ENCODE measurements at places on chromosomes 1 and 21.

DNA sequence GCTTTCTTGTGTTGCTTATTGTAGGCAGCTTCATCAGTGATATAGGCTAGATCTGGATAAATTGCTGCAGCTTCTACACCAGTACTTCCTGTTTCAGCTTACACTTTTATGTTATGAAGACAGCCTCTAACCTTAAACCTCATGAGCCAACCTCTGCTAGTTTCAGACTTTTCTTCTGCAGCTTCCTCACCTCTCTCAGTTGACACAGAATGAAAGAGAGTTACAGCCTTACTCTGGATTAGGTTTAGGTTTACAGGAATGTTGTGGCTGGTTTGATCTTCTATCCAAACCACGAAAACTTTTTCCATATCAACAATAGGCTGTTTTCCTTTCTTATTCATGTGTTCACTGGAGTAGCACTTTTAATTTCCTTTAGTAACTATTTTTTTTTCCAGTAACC lies 76.9 kb upstream of the RNPC3 start:
- DNase-seq, result no peak

DNA sequence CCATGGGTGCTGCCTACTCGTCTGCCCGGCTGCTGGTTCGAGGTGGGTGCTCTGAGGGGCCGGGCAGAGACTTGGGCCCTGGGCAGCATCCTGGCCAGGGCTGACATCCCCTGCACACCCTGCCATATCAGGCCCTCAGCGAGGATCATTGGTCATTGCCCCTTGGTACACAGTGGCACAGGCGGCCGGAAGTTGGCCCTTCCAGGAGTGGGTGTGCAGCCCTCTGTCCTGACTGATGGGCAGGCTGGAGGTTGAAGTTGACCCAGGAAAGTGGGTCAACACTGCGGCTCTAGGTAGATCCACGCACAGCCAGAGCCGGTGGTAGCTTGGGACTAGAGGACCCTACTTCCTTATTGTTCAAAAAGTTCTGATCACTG lies 72.9 kb downstream of the TRIM11 start:
- no peak for DNase-seq

GRCh38 chr21:44402323-44403105 lies 49.1 kb downstream of the TRPM2 start:
- DNase-seq, result peak; percentile 53

GRCh38 chr1:5501206-5501930 lies 490.9 kb downstream of the NPHP4 start:
- DNase-seq, result no peak

- no peak for DNase-seq
These were observed 128.8 kb downstream of the ADSS2 start for GRCh38 chr1:244322791-244323521.

- DNase-seq, result peak; percentile 72
These were observed 800 bp upstream of the MMP23B start for GRCh38 chr1:1630965-1631781.

- DNase-seq, result no peak
These were observed 20.2 kb downstream of the PLEKHA6 start for GRCh38 chr1:204339541-204339940.

DNA sequence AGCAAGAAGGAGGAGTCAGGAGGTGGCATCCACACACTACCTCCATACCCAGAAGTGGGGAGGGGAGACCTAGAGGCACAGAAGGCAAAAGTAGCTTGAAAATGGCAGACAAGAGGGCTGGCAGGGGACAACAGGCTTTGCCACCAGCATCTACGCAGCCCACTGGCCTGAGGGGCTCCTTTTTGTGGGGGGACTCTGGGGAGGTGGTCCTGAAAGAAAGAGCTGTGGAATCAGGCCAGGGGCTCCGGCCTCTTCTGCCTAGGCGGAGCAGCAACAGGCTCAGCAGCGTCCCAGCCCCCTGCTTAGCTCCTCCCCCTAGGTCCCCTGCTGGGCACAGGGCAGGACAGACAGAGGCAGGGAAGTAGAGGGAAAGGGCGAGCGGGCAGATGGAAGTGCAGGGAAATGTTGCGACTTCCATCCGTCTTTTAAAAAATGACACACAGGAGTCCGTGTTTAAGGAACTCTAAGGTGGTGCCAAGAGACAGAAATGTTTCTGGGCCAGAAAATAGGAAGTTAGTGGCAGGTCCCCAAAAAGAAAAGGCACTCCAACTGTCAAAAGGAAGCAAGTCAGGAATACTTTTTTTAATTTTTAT lies 10.0 kb upstream of the LEFTY2 start:
- DNase-seq, result no peak

GRCh38 chr1:151802372-151802771 lies 2.8 kb downstream of the LINGO4 start:
- no peak for DNase-seq

GRCh38 chr1:155329980-155330598 lies 9.4 kb downstream of the RUSC1 start:
- peak; percentile 51 for DNase-seq

DNA sequence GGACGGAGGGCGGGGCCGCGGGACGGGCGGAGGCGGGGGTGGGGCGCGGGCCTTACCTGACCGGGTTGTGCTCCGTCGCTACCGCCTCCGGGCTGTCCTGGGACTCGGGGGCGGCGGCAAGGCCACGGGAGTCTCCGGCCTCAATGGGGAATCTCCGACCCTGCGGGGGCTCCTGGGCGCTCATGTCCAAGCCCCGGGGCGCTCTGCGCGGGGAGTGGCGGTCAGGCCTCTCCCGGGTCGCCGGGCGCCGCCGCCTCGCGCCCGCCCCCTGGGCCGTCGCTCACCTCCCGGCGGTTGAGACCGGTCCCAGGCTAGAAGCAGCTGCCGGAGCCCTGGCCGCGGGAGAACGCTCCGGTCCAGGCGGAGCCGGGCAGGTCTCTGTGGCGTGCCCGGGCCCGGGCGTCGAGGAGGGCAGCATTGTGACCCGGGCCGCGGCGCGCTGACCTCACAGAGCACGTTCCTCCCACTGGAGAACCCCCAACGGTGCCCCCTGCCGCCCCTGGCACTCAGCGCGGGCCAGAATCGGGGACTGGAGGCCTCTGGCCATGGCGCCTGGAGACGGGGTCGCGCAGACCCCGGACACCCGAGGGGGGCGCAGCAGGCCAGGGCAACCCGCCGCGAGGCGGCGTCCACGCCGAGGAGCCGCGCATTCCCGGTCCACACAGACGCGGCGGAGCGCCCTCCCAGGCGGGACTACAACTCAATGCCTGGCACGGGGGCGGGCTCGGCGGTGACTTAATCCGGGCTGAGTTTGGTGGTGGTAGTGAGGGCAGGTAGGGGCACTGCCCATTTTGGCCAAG lies 411 bp downstream of the FAM229A start:
- peak; percentile 77 for DNase-seq

GRCh38 chr1:107515702-107516101 lies 374.9 kb downstream of the NTNG1 start:
- DNase-seq, result no peak

Measured in activated CD8-positive, alpha-beta memory T cell treated with anti-CD3 and anti-CD28 coated beads for 24 hours (primary cell).